ENCODE measurements at places on chromosomes 5 and 9. TPM values are rescaled to one million over a fixed set of nuclear protein-coding genes. Genes with fewer than 3 reads are reported as not detected.

SOX30 gene
- not detected for total RNA-seq

CDO1 gene
- 7.9 TPM for total RNA-seq

CD180 gene
- not detected for total RNA-seq

FOXD4 gene
- total RNA-seq, result 0.70 TPM

GABRB2 gene
- under 0.01 TPM for total RNA-seq

GDNF gene
- total RNA-seq, result 0.47 TPM

PDLIM4 gene
- 27.4 TPM for total RNA-seq

ENTREP1 gene
- not detected for total RNA-seq

PTGES gene
- 15.5 TPM for total RNA-seq

ARRDC3 gene
- 13.6 TPM for total RNA-seq

TGFBI gene
- 606 TPM for total RNA-seq

GRXCR2 gene
- total RNA-seq, result not detected

SHISAL2B gene
- not detected for total RNA-seq

SH3TC2 gene
- total RNA-seq, result 1.9 TPM

YIPF5 gene
- total RNA-seq, result 68.5 TPM

PLPP7 gene
- total RNA-seq, result 8.5 TPM

POU4F3 gene
- not detected for total RNA-seq

TAF1L gene
- total RNA-seq, result not detected

MZB1 gene
- not detected for total RNA-seq

SH3GL2 gene
- not detected for total RNA-seq
